ENCODE measurements at places on chromosomes 16 and 17.

GRCh38 chr17:19447085-19447583 lies 36.1 kb downstream of the RNF112 start:
- DNase-seq: peak; percentile 45

DNA sequence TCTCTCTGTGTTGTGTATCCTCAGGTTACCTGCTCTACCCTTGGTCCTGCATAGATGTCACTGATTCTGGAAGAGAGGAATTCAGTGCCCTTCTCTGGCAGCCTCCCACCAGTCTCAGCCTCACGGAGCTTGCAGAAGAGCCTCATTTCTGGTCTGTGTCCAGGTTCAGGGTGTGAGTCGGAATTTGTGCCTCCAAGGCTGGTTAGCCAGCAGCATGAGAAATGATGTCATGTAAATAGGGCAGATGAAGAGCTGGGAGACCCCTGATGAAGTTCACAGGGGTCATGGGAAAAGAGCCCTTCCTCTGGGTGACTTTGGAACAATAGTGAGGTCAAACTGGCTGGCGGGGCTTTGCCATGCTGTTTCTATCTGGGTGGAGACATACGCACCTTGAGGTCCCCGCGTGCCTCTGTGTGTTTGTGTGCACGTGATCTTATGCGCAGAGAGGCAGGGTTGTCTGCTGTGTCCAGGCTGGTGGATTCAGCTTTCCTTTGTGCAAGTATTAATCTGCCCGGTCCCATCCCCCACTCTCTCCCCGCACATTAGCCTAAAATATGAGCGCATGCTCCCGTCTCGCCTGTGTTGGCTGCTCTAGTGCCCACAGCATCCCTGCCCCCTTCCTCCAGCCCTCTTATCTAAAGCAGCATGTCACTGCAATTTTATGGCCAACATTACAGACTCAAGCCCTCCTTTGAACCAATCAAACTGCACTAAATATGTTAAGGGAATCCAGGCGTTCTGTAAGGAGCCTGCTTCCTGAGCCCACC lies 256.3 kb upstream of the ZFHX3 start:
- no peak for DNase-seq

- no peak for DNase-seq
Measured at GRCh38 chr16:10957771-10958482, 13.6 kb downstream of the CLEC16A start.

GRCh38 chr17:81083125-81083765 lies 48.3 kb downstream of the BAIAP2 start:
- DNase-seq: no peak

DNA sequence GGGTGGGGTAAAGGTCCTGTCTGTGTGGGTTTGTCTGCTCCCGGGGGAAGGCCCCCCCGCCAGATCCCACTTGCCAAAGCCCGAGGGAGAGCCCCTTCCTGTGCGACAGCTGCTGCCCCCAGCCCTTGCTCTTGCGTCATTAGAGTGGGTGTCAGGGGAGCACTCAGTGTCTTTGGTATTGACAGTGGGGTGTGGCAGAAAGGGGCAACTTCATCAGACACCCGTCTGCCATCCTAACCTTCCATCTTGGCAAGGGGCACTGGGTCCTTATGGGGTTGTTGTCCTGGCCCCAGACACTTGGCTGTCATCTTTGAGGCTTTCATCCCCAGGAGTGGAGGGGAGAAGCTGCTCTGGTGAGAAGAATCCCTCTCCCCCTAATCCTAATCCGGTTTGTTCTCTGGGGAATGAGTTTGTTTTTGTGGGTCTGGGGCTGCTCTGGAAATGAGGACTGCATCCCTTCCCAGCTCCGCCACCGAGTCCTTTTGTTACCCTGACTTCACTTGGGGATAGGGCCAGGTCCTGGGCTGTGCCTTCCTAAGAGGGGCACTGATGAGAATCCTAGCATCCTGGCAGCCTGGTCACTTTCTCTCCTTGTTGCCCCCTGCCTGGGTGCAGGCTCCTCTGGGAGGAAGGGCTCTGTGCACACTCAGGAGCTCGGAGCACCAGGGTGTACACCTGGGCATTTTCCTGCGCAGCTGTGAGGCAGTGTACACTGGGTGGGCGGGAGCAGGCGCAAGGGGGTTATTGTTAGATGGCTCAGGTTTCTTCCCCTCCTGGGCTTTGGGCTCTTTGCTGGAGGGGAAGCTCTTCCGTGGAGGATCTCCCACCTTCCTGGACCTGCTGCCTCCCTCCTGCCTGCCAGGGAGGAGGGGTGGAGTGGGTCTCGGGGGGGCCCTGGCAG lies 21.1 kb downstream of the GJD3 start:
- DNase-seq: no peak

DNA sequence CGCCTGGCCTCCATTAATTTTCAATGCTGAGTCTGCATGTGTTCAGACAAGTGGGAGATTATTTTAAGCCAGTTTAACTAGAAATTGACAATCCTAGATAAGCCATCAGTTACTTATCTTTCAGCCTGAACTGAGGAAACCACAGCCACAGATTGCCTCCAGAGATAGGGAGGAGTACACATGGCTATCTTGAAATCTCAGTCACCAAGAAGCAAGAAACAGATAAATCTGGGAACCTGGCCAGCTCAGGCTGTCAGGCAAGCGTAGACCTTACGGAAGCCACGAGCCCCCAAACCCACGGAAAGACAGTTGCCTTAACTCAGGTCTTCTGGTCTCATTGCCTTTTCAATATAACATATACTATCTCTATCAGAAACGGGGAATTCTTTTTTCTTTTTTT lies 2.0 kb upstream of the GLG1 start:
- no peak for DNase-seq

- DNase-seq: no peak
Measured at GRCh38 chr16:14020141-14020540, 51.0 kb upstream of the MRTFB start.

GRCh38 chr17:17704931-17705330 lies 23.7 kb downstream of the RAI1 start:
- DNase-seq: no peak

DNA sequence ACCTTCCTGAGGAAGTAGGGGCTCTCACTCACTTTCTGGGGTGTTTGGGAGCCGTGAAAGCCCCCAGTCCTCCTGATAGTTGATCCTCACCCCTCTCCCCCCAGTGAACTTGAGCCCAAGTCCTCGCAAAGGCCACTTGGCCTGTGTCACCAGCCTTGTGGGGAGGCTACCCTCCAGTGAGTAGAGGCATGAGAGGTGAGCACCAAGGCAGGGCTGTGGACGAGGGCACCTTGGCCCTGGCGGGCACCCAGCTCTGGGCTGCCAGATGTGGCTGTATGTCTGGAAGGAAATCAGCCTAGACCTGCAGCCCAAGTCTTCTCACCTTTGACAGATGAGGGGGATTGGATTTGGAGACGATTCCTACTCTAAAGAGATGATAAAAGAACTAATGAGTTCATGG lies 3.1 kb downstream of the TTYH2 start:
- no peak for DNase-seq

DNA sequence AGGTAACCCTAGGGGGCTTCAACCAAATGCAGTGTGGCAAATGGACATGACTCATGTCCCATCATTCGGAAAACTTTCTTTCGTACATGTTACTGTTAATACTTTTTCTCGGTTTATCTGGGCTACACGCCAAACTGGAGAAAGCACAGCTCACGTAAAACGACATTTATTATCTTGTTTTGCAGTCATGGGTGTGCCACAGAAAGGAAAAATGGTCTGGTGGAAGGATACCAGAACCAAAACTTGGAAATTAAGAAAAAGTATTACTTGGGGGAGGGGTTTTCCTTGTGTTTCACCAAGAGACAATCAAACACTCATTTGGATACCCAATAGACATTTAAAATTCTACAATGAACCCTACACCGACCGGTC lies 23.6 kb downstream of the ALOX15B start:
- no peak for DNase-seq

- DNase-seq: no peak
Measured at GRCh38 chr17:81924557-81925532, 2.7 kb downstream of the MAFG start.
